ENCODE measurements at places on chromosomes 1 and 21. TPM values are rescaled to one million over a fixed set of nuclear protein-coding genes. Genes with fewer than 3 reads are reported as not detected.

- no peak for DNase-seq
Observed at GRCh38 chr1:60911966-60912697, 170.2 kb upstream of the NFIA start.

Gene NR5A2
- 0.10 TPM for total RNA-seq

Gene ATAD3C
- total RNA-seq: 0.05 TPM

- peak; percentile 61 for DNase-seq
Observed at GRCh38 chr1:48498096-48498791, 26.2 kb upstream of the SPATA6 start.

Gene VASH2
- 1.3 TPM for total RNA-seq

GRCh38 chr21:45384656-45385548, 20.1 kb upstream of the COL18A1 start:
- no peak for DNase-seq

DNA sequence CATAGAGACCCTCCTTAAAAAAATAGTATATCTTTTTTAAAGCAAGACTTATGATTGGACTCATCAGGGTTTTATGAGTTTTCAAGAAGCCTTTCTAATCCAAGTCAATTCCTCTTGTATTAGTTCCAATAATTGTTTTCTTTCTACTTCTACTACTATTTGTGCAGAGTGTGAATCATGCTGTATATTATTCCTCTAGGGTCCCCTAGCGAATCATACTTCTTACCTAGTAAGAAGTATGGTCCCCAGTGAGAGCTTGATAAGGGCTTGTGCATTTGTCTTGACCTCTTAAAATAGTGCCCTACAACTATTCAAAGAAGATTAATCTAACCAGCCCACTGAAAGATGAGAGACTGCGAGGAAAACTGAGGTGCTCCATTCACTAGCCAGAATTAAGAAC, 715.7 kb upstream of the ZP4 start:
- DNase-seq: no peak

DNA sequence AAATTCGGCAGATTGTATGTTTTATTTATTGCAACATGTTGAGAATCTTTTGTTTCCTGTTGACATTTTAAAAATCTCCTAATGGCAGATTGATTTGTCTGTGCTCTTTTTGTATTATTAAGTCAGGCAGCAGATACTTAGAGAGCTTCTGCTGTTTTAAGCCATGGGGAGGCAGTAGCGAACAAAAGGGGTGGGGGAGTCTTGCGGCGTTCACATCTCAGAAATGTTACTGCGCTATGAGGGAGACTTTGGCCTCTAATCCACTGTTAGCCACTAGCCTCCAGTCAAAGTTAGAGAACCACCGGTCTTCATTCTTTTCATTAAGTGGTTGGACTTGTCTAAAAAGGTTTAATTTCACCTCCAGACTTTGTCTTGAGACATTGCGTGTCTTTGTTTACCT, 93.6 kb downstream of the DYRK1A start:
- DNase-seq: no peak
